ENCODE measurements at places on chromosomes 3 and 15.

DNA sequence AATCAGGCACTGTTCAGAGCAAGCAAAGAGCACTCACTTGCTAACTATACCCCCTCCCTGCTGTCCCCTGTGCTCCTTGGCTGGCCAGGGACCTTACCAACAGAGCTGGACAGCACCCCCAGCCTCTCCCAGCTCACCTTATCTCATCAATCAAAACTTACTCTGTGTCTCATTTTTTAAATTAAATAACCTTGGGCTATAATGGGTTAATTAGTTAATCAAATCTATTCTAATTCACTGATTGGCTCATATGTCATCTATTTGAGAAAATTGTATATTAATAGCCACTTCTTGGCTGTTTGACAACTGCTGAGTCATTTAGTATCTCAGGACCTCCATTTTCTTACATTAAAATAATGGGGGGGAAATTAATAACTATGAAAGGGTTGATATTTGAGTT is 22.9 kb downstream of the IL5RA start:
- no peak for DNase-seq

GRCh38 chr15:29274946-29275345 is 5.3 kb upstream of the NSMCE3 start:
- DNase-seq: no peak

- no peak for DNase-seq
These were observed 369.0 kb downstream of the UNC13C start for GRCh38 chr15:54347082-54347827.

DNA sequence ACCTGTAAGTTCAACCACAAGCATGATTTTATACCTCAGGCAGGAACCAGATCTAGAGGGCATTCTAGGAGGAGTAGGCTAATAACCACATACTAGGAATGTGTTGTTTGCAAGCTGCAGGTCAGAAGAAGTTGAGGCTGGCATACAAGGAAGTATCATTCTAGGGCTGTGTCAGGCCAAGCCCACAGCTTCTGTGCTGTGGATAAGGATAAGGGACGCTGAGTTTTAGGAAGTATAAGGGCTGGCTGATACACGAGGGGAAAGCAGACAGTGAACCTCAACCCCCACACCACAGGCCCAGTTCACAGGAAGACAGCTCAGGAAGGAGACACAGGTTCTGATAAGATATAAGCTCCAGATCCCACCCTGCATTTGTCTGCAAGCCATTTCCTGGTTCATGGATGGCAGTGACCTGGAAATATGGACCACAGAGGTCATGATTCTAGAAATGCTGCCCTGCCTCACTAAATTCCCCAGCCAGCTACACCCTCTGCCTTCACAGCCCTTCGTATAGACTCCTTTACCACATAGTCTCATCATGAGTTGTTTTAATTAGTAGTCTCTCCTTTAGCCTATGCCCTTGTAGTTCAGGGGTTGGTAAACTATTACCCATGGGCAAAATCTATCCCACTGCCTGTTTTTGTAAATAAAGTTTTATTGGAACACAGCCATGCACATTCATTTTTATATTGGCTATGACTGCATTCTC is 260.7 kb downstream of the OPA1 start:
- no peak for DNase-seq

DNA sequence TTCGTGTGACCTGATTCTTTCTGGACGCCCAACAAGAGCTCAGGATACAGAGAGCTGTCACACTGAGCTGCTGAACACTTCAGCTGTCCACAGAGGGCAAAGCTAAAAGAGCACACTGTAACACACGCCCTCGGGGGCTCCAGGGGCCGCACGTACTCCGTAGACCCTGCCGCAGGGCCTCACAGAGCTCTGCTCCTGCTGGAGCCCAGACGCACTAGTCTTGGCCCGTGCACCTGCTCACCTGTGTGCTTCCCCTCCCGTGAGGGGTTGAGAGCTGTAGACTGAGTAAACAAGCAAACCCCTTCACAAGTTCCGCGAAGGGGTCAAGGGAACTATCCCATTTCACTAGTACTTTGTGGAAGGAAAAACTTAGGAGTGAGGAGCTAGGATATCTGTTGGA is 30.7 kb upstream of the TUSC7 start:
- no peak for DNase-seq

GRCh38 chr15:31376511-31376910 is 49.9 kb downstream of the KLF13 start:
- DNase-seq: no peak

DNA sequence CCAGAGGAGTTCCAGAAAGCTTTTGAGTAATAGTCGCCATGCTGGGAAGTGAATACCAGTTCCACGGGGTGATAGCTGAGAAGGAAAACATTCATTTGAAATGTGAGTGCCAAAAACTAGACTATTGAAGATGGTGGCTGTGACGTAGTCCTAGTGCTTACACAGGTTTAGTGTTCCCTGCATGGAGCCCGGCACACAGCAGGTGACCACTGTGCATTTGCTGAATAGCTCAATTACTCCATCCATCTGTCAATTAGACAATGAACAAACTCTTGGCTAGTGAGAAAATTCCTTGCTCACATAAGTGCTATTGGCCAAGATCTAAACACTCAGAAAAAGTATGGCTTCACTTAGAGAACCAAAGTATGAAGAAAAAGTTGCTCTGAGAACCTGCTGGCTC is 448.1 kb upstream of the WNT5A start:
- no peak for DNase-seq

DNA sequence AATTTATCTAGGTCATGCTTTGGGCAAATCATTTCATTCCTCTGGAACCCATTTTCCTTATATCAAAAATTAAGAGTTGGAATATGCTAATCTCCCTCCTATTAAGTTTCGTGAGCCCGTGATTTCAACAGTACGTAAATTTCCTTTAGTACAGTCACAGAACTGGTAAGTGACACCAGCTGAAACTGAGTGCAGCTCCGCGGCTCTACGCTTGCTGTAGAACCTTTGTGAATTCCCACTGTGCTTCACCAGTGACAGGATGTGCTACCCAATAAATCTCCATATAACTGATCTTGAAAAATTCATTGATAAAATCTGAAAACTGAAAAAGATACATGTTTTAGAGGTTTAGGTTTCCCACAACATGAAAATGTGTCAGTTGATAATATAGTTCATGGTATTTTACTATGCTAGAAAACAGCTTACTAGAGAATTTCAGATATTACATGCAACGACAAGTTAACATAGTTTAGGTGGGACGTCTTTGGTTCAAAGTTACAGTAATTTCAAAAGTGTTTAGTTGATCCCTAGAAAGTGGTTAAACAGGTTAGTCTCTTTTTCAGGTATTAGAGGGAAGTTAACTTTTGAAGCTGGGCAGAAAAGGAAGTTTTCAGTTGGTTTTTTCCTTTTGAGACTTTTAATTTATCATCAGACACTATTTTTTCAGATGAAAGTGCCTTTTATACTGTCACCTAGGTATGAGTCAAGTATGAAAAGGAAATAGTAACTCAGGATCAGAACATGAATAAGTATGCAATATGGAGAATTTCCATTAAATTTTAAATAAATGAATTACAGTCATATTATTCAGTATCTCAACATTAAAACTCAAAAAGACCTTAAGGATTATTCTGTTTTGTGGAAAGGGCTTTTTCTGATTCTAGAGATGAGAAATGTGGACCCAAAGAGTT is 57.0 kb downstream of the PPARG start:
- DNase-seq: no peak

DNA sequence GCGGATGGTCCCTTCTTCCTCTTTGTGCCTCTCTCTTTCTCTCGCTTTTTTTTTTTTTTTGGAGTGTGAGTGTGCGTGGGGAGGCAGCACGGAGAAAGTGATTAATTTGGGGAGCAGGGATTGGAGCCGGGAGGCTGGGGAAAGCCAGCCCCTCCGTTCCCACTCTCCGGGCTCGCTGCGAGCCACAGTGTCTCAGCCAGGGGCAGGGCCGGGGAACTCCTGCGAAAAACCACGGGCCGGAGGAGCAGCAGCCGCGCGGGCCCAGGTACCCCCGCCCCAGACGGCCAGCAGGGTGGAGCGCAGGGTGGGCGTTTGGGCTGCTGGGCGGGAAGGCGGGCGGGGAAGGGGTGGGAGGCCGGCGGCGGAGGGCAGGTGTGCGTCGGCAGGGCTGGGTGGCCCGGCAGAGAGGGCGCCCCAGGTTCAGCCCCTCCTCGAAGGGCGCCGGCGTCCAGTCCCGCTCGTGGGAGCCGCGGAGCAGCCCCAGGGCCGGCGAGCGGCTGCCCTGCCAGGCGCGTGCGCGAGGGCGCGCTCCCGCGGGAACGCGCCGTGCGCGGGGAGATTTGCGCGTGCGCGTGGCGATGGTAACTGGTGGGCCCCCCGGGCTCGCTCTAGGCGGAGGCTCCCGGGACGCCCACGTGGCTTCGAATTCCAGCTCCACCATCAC is 1.4 kb downstream of the CHL1 start:
- DNase-seq: no peak
